ENCODE measurements at places on chromosomes 6 and 20. TPM values are rescaled to one million over a fixed set of nuclear protein-coding genes. Genes with fewer than 3 reads are reported as not detected.
A peak's percentile ranks its signal among the peaks of the same experiment; 100 is the strongest.

DNA sequence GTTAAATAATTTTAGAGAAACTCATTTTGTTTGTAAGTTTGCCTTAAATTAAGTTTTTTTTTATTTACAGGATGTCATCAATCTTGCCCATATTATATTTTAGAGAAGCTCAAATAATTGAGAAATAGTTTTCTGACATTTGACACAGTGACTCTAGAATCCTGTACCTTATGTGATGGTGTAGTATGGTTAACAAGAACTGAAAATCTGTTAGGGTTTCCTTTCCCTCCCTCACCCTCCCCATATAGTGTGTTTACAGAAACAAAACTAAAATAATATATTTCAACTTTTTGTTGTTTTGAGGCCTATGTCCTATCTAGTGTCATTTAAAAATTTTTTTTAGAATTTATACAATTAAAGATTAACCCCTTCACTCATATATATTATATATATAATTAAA is 91.8 kb downstream of the SESN1 start:
- H3K4me1 ChIP-seq = peaks cover 45% of the 10 kb centered on the region
- no peaks in the 10 kb centered on the region for H3K27me3 ChIP-seq
- H3K4me3 ChIP-seq = no peak overlapping the region
- H3K36me3 ChIP-seq = peaks cover 29% of the 10 kb centered on the region
- H3K27ac ChIP-seq = peak overlapping the region; percentile 20
- no peak for DNase-seq

DNA sequence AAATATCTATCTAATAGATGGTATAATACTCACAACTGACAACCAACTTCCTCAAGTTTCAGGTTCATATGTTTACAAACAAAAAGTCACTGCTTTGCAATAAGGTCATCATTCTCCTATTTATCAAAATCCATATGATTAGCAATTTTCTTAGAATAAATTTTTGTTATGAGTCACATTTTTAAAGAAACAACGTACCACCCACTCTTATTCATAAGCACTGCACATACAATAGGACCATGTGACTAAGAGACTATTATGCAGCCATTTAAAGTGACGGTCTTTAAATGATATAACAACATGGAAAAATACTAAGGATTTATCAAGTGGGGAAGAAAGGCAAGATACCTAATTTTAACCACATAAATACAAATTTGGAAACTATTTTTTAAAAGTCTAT is 40.0 kb downstream of the REPS1 start:
- peaks cover 8% of the 10 kb centered on the region for H3K36me3 ChIP-seq
- H3K4me3 ChIP-seq = no peak overlapping the region
- DNase-seq = no peak

The DLL1 gene
- 14.6 TPM for total RNA-seq

DNA sequence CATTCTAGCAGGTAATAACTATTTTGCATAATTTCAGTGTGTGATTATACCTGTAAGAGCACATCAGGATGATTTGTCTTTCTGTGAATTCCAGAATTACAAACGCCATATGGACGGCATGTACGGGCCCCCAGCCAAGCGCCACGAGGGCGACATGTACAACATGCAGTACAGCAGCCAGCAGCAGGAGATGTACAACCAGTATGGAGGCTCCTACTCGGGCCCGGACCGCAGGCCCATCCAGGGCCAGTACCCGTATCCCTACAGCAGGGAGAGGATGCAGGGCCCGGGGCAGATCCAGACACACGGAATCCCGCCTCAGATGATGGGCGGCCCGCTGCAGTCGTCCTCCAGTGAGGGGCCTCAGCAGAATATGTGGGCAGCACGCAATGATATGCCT is 122.7 kb downstream of the TMEM242 start:
- H3K36me3 ChIP-seq = peaks cover 75% of the 10 kb centered on the region
- H3K27ac ChIP-seq = no peak overlapping the region
- H3K27me3 ChIP-seq = no peaks in the 10 kb centered on the region
- H3K4me3 ChIP-seq = no peak overlapping the region
- DNase-seq = peak; percentile 30

DNA sequence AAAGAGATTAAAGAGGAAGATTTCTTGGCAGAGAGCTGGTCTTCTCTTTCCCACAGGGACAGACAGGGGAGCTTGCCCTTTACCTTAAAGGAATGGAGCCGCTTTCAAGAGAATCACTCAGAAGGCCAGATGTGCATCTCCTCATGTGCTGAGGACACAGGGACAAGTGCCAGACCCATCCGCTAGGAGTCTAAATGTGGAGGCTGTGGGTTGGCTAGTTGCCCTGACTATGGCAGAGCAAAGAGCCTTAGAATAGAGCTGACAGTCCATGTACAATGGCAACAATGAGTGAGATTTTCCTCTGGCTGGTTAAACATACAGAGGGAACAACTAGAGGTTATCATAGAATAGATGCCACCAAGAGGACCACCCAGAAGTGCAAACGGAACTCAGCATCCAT is 7.3 kb upstream of the DOK5 start:
- H3K27me3 ChIP-seq = no peaks in the 10 kb centered on the region
- H3K4me1 ChIP-seq = no peaks in the 10 kb centered on the region
- H3K4me3 ChIP-seq = no peak overlapping the region
- H3K36me3 ChIP-seq = no peaks in the 10 kb centered on the region
- no peak for DNase-seq

- peaks cover 52% of the 10 kb centered on the region for H3K4me1 ChIP-seq
- H3K27ac ChIP-seq = no peak overlapping the region
- H3K4me3 ChIP-seq = peak overlapping the region; percentile 42
- H3K27me3 ChIP-seq = peaks cover 98% of the 10 kb centered on the region
These were observed 4.1 kb downstream of the NKX2-2 start for GRCh38 chr20:21509597-21510371.
